ENCODE measurements at places on chromosomes 1 and 21.

DNA sequence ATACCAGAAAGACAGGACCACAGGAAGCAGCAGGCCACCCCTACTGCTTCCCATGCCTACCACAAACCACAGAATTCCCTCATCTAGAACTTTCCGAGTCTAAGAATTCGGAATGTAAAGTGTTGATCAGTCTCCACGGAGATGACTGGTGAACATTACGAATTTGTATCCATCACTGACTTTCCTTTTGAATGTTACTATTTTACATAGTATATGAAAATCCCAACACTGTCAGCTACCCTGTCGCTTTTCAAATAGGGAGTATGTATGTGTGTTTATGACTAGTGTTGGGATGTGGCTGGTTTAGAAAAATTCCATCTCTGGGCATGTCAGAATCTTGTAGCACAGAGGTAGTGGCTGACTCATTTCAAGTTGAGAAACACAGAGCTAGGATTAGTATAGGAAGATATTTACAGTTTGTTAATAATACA lies 118.2 kb downstream of the COQ8A start:
- DNase-seq, result no peak

DNA sequence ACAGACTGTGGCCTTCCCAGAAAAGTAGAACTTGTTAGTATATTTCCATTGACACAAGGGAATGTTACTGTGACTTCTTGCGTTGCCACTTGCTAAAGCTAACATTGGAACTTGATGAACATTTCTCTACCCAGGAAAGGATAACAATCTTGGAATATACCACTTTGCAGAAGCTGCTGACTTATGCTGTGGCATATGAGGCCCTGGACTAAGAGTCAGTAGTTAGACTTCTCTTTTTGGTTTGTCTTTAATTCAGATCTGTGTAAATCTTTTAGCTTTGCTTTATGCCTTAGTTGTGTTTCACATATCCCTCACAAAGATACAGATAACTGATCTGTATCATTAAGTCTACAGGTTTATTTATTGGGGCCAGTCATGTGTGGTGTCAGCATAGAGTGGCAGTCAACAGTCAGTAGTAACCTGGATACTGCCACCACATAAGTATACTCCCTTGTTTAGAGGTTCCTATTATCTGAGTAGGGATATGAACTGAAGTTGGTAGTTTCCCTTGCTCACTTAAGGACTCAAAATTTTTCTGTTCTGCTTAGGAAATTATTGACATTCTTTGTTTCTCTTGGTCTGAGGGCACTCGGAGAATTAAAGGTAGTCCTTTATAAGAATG lies 14.7 kb downstream of the RNF2 start:
- no peak for DNase-seq

GRCh38 chr1:117231748-117232373 lies 21.1 kb upstream of the VTCN1 start:
- DNase-seq, result no peak

- DNase-seq, result no peak
Measured at GRCh38 chr21:23574932-23575331, 2032.3 kb downstream of the MRPL39 start.

DNA sequence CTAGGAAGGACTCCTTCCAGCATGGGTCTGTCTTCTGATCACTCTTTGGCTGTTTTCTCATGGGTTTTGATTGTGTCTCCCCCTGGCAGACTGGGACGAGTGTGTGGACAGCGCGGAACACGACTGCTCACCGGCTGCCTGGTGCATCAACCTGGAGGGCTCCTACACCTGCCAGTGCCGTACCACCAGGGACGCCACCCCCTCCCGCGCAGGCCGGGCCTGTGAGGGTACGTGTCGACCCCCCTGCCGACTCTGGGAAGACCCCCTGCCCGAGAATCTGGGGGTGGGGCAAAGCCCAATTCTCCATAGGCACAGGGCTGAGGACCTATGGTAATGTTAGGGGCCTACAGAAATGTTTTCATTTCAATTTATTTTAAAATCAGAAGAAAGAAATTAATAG lies 38.4 kb downstream of the UMODL1 start:
- DNase-seq, result no peak

GRCh38 chr1:6491480-6491962 lies at the start of gene PLEKHG5:
PLEKHG5 (minus strand) TSS chr1:6491667; CDS start chr1:6477571, 14,096 bp downstream.
- DNase-seq, result no peak

DNA sequence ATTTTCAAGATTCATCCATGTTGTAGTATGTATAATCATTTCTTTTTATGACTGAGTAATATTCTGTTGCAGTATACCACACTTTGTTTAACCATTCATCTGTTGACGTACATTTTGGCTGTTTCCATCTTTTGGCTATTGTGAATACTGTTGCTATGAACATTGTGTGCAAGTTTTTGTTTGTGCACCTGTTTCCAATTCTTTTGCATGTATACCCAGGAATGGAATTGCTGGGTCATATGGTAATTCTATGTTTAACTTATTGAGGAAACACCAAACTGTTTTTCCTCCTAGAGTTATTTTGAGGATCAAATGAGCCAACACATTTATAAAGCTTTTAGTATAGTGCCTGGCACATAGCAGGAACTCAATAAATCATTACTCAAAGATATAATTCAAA lies 49.2 kb upstream of the MAN1A2 start:
- no peak for DNase-seq

- DNase-seq, result peak; percentile 13
Measured at GRCh38 chr1:55375617-55376258, 160.6 kb upstream of the USP24 start.

DNA sequence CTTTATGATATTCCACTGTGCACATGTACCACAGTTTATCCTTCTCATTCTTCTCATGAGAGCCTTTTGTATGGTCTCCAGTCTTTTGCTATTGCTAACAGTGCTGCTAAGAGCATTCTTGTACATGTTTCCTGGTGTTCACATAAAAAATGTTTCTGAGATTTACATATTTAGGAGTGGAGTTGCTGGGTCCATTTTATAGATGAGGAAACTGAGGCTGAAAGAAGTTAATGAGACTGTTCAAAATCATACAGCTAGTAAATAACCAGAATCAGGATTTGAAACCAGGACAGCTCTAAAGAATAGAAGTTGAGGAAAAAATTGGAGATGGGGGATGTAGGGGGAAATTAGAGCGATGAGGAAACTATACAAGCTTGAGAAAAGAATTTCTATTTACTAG lies 27.8 kb upstream of the RGS16 start:
- DNase-seq, result no peak

GRCh38 chr1:186878356-186878755 lies 49.6 kb downstream of the PLA2G4A start:
- DNase-seq, result no peak

DNA sequence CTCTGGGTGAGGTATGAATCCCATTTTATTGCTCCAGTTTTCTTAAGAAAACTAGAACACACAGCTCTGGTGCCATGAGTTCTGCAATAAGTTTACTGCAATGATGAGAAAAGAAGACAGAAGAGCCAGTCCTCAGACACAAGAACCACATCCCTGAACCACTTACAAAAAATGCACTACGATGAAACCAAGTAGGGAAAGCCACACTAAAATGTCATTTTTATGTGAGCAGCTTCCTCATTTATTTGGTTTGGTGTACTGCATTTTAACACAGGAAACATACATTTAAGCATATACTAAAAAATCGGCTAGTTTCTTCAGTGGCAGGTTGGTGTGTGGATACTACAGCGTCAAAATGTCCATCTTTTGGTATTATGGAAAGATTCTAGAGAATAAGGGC lies 95.9 kb downstream of the PTPN14 start:
- no peak for DNase-seq

DNA sequence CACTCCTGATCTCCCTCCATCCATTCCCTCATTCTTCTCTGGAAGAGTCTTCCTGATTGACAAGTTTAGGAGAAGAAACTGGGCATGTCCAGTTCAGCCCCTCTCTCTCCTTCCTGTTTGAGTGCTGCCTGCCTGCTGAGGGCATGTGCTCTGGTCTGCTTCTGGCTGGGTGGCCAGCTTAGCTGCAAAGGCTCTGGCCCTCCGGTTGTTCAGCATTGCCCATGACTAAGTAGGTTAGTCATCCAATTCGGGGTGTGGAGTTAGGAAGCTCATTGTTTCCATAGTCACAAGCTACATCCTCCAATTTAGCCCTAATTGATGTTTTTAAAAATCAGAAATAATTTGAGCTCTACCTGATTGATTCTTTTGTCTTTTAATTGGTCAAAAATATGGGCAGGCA lies 25.6 kb upstream of the PLA2G2E start:
- DNase-seq, result no peak
